ENCODE measurements at places on chromosomes 3 and 15.

DNA sequence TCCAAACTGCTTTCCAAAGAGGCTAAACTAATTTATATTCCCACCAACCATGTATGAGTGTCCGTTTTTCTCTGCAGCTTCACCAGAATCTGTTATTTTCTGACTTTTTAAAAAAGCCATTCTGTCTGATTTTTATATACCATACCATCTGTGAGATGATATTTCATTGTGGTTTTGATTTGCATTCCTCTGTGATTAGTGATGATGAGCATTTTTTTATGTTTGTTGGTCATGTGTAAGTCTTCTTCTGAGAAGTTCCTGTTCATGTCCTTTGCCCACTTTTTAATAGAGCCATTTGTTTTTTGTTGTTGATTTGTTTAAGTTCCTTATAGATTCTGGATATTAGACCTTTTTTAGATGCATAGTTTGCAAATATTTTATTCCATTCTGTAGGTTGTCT is 179.4 kb upstream of the ALCAM start:
- DNase-seq, result no peak

GRCh38 chr3:193051314-193051713 is 133.7 kb upstream of the MB21D2 start:
- no peak for DNase-seq

DNA sequence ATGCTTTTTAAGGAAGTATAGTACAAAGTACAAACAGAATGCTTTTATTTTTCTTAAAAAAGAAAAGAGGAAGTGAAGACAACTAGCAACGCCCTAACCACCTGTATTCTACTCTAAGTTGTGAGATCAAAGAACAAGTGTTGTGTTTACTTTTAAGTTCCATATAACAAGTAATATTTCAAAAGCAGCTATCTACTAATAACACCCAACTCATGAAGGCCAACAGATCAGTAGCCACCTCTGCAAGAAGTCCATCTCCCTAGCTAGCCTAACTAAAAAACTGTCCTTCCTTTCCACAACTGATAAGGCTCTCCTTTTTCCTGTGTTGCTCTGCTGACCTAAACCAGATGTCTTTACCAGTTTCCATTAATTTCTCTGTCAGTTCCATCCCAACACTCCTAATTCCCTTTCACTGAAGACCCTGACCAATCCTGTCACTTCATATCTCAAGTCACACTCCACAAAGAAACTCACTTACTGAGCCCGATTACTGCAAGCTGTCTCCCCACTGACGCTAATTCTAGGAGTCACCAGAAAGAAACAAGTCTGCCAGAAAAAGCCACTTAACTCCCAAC is 26.9 kb downstream of the PHC3 start:
- peak; percentile 61 for DNase-seq

- DNase-seq, result no peak
These were observed 7.2 kb upstream of the GMPS start for GRCh38 chr3:155863072-155863784.

GRCh38 chr3:100102757-100103156 is 11.5 kb downstream of the FILIP1L start:
- DNase-seq, result no peak

- no peak for DNase-seq
These were observed 311.8 kb downstream of the NTRK3 start for GRCh38 chr15:87944691-87945090.

DNA sequence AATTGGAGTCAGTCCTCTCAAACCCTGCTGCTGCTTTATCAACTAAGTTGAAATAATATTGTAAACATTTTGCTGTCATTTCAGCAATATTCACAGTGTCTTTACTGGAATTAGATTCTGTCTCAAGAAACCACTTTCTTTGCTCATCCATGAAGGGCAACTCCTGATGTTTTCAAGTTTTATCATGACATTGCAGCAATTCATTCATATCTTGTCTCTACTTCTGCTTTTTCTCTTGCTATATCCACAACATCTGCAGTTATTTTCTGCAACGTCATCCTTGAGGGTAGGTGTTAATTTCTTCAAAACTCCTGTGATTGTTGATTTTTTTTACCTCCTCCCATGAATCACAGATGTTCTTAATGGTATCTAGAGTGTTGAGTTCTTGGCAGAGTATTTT is 181.6 kb downstream of the EPHA6 start:
- DNase-seq, result no peak

- DNase-seq, result peak; percentile 39
These were observed 20.9 kb downstream of the CXCR6 start for GRCh38 chr3:45964139-45964538.

DNA sequence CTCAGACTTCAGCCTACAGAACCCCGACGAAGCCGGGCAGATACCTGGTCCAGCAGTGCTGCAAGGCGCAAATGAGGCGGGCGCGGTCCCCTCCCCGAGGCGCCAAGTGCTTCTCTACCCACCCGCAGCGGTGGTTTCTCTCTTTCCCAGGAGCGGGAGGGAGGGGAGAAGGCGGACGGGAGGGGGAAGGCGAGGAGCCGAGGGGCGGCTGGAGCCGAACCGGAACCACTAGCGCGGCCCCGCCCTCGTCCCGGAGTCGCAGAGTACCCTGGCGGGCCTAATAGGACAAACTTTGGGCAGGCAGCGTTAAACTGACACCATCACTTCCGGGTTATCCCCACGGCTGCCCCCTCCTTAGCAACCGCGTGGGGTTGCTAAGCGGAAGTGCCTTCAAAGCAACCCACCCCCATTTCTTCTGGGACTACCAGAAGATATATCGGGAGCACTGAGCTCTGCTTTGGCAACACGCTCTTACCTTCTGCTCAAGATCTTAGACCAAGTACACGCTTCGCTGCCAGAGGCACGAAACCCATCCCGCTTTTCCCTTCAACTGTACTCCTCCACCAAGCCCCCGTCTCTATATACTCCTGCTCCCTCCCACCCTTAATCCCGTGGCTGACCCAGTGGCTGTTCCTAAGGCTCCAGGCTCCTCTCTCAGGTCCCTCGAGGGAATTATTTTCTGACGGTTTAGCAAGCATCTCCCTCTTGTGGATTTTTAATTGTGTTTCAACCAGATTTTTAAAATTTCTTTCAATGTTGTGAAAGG is at the start of gene CSNK1G1:
CSNK1G1 (minus strand) TSS at position 230 of the 766 bp plus-strand sequence. CDS start 55,674 bp downstream, outside the sequence.
- peak; percentile 89 for DNase-seq

DNA sequence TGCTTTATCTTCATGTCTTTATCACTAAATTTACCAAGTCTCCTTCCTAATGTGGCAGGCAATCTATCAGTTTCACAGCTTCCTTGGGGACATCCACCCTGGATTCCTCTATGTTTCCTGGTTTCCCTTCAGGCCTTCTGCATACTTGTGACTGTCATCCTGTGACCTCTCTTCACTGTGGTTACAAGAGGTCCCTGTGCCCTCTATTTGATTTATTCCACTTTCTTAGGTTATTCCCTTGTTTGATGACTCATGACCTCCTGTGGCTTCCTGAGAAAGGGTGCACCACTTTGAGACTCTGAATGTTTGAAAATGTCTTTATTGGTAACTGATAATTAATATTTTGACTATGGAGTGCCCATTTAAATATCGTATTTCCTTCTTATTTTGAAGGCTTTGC is 60.5 kb upstream of the KY start:
- no peak for DNase-seq

GRCh38 chr3:140896997-140897396 is 44.6 kb upstream of the SLC25A36 start:
- DNase-seq, result no peak

DNA sequence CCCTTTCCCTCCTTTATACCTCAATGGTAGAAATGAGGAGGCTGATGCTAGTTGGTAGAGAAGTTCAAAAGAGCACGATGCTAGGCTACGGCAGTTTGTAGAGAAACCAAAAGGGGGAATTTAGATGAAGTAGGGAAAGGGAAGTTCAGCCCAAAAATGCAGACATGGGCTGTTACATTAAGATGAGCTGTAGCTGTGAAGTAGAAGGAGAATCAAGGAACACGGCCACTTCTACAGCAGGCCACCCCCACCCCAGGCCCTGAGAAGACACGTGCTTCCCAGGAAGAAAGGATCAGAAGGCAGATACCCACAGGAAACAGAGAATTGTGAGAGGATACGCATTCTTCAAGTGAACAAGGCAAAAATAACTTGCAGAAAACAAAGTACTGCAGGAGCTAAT is 2.1 kb upstream of the PARP14 start:
- no peak for DNase-seq

DNA sequence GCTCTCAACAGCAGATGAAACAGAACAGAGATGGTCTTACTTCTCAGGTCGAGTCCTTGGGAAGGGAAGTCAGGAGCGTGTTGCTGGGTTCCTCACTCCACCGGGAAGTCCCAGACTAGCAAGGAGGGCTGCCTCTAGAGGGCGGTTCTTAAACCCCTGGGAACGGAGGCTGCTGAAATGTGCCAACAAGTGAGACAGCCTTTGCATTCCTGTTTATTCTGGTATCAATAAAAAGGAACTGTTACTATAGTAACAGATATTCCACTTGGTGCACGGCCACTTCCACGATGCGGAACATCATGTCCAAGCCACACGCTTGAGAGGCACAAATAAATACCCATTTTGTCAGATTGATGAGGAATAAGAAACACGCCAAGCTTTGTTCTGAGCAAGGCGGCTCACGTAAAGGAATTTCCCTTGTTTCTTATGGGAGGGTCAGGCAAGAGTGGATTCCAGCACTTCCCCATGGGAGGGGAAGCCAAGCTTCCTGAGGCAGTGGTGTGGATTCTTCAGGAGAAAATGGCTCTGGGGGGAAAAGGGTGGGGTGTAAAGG is at the start of gene FAM107A:
FAM107A (minus strand) TSS at position 123 of the 553 bp plus-strand sequence. CDS start 7,531 bp downstream, outside the sequence.
- DNase-seq, result no peak

GRCh38 chr15:65893060-65893459 is 23.8 kb downstream of the RAB11A start:
- no peak for DNase-seq

DNA sequence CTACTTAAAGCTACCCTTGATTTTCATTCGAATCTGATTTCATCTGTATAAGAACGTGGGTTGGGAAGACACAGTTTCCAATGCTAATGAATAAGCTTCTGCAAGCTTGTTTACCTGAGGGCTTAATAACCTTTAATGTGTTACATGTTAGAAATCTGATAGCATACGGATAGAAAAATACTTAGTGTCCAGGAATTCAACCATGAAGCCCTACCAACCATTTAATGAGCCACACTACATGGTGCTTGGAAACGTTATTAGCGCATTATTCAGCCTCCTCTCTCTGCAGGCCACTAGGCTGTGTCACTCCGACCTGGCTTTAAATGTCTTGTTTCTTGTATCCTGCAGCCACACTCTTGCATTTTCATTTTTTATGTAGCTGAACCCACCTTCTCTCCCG is 1.6 kb downstream of the FAM81A start:
- no peak for DNase-seq

DNA sequence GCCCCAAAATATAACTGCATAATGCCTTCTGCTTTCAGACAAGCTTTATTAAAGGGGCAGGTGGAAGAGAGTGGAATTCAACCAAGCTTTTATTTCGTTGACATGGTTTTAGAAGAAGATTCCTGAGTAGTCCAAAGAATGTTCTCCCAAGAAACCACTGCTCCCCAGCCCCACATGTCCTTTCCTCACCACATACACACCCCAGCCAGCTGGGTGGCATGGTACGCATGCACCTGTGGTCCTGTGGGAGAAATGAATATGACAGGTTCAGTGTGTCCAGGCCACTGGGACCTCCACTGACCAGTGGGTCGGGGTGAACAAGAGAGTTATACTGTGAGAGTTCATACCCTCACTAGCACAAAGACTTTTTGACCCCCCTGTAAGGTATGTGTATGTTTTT is 30.2 kb downstream of the ARID3B start:
- DNase-seq, result no peak

- DNase-seq, result no peak
These were observed 227.4 kb upstream of the AZI2 start for GRCh38 chr3:28575746-28576613.

DNA sequence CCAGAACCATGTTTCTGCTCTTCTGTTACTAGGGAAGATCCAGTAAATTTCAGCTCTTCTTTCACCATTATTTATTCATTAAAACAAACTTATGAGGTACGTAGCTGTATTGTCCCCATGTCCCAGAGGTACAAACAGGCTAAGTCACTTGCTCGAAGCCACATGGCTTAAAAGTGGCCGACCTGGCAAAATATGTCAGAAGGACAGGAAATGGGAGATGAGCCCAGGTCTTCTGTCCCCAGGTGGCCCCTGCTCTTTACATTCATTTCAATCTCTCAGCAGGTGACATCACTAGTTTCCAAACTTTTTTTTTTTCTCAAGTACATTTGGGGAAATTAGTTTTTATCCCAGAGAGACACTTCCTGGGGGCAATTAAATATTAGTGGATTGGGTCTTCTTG is 34.1 kb upstream of the LPP start:
- DNase-seq, result no peak

DNA sequence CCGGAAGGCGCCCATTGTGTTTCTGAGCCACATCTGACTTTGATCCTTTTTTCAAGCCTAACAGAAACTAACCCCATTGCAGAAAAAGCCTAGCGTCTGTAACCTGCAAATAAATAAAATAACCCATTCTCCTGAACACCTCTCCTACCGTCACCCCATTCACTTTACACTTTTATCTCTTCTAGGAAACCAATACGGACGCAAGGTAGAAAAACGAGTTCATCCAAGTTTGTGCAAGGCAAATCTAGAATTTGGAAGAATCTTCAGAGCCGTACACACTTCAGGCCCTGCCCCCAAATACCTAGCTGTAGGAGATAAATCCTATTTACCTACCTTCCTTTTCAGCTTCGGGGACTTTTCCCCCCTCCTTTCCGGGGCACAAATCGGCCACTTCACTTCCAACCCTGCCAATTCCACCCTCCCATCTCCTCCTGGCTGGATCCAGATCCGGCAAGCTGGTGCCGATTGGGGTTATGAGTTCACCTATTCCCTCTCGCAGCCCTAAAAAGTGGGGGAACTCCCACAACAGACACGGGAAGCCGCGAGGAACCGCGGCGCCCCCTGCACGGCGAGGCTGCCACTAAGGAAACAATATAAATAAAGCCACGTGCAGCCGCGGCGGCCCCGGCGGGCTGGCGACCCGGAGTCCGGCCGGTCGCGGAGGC is 987 bp downstream of the PRTG start:
- no peak for DNase-seq

DNA sequence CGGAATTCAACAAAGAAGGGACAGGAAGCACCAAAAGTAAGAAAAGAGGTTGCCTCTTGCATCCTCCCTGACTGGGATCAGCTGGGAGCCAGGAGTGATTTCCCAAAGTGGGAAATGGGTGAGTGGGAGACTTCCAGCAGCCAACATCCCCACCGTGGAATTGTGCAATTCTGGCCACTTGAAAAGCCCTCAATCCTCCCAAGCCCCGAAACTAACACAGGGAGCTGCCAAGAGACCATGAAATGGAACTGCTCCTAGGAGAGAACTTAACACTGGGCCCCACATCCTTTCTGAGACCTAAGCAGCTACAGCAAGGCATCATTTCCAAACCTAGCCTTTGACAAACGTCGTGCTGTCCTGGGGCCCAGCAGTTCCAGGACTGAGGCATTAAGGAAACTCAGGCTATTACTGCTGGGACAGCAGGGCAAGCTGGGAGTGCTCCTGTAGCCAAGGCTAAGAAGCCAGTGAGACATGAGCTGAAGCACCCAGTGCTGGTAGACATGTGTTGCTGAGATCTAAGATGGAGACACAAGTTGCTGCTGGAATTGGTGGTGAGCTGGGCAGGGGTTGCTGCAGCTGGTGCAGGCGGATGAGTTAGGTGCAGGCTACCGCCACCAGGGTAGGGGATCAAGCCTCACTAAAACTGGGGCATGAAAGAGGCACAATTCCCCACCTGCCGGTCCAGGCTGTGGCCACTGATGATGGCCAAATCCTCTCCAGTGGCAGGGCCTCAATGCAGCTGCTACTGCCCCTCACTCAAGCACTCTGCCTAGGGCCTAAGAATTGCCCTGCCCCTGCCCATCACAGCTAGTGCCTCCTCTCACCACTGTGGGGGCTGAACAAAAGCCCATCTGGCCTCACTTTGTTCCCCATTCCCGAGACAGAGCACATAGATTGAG is 43.9 kb downstream of the ALDH1A2 start:
- no peak for DNase-seq

- DNase-seq, result no peak
These were observed 626.0 kb downstream of the RBMS3 start for GRCh38 chr3:29906906-29907305.

Data from GM12864 (cell line).